ENCODE measurements at places on chromosomes 5 and 9.

GRCh38 chr5:37495210-37495609 is 116.1 kb downstream of the WDR70 start:
- no peak for DNase-seq

DNA sequence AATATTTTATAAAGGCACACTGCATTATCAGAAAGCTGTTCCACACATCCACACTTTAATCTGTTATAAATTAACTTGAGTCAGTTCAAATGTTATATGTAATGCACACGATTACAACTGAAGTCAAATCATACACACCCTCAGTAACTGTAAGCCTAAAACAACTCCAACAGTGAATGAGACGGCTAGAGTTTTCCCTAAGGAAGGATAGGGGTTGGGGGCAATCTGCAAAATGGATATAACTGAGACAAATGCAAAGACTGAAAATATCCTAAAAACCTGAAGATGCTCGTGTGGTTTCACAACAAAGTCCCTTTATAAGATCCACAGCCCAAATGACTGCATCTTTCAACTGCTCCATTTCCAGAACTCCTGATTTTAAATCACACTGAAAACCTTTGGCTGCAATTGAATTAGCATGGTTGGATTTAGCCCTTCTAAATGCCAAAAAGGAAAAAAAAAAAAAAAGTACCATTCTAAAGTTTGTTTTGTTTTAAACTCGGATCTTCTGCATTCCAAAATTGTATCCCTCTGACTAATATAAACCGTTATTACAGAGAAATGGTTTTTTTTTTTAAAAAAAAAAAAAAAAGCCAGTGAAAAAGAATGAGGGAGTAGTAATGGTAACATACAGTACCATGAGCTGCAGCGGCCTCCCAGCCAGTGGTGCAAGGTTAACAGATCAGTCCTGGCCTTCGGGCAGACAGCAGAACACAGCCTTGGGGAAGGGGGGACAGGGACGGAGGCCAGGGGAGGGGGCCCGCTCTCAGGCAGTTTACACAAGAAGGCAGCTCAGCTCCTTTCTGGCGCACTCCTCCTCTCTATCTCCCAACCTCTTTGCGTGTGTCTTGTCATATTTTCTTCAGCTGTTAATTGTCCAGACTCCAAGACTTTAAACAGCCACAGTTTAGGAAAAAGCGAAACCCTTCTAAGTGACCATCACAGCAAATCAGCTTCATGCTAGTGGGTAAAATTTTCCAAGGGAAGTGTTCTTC is 166.1 kb downstream of the BNC2 start:
- DNase-seq = no peak

DNA sequence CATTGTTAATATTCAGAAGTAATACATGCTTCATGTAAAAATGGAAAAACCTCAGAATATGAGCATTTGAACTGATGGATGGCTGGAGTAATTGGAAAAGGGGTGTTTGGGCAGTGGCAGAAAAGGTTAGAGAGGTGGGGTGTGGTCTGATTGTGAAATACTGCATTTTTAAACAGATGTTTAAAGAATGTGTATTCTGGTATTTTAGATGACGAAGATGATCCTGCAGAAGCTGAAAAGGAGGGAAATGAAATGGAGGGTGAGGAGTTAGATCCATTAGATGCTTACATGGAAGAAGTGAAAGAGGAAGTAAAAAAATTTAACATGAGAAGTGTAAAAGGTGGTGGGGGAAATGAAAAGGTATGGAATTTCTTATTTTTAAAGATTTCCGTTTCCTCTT is 18.8 kb downstream of the DDX46 start:
- DNase-seq = no peak

DNA sequence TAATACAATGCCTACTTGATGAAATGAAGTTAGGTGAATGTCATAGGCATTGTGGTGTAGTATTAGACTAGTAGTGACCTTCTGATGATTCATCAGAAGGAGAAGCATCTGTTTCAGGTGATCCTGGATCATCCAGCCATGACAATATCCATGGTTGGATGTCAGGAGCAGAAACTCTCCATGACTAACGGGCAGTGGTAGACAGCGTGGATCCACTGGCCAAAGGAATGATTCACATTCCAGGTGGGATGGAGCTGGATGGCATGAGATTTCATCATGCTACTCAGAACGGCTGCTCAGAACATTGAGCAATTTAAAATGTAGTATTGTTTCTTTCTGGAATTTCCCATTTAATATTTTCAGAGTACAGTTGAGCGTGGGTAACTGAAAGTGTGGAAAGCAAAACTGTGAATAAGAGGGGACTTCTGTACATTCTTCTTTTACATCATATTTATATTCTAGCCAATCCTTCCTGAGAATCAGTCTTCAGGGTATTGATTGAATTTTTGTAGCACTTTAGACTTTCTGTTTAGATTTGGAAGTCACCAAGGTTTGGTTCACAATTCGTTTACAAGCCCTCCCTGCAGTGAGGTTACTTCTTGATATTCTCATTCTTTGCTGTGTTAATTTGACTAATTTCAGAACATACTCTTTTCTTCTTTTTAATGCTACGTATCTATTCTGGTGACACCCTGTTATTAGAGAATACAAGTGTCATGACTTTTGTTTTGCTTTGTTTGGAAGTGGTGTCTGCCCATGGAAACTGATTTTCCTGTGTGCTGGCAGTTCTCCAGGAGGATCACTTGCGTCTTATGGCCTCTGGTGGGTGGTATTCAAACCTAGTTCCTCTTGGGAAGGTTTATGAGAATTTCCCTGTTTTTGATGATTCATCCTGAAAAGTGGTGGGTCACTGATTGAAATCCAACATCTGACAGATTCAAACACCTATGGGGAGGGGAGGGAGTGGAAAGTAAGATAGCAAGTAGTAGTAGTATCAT is 12.2 kb upstream of the CLINT1 start:
- DNase-seq = peak; percentile 12

- peak; percentile 61 for DNase-seq
Measured at GRCh38 chr5:132466433-132467286, 23.9 kb downstream of the IRF1 start.

GRCh38 chr5:2381070-2381469 is 370.4 kb downstream of the IRX2 start:
- no peak for DNase-seq

DNA sequence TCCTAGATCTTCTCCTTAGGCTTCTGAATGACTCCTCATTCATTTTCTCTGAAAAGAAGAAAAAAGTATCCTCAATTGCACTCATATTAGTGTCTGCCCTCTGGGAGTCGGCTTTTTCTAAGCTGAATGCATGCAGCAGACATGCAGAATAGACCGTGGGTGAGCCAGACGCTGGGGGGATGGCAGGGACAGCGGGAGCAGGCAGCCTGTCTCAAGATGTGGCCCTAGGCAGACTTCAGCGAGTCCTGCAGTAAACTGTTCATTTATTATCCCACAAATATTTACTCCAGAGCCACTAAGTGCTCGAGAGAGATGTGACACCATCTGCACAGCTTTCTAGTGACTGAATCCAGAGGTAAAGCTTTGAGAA is 164.9 kb upstream of the RAI14 start:
- DNase-seq = no peak

- DNase-seq = no peak
Measured at GRCh38 chr5:41305056-41305455, 91.7 kb upstream of the C6 start.

GRCh38 chr5:158832731-158833130 is 267.0 kb downstream of the EBF1 start:
- no peak for DNase-seq

DNA sequence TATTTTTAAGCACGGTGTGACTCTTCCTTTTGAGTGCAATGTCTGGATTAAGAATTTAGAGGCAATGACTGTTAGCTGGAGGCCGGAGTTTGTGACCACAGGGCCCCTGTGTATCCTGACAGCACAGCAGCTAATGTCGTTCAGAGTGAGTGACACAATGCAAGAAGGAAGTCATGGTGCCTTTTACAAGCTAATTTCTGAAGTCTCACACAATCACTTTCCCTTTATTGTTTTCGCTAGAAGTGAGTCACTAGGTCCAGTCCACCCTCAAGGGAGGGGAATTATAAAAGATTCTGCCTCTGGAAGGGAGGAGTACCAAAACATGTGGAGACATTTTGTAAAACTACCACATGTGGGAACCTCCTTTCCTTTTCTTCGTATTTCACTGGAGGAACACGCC is 185.5 kb upstream of the FGF10 start:
- DNase-seq = no peak

DNA sequence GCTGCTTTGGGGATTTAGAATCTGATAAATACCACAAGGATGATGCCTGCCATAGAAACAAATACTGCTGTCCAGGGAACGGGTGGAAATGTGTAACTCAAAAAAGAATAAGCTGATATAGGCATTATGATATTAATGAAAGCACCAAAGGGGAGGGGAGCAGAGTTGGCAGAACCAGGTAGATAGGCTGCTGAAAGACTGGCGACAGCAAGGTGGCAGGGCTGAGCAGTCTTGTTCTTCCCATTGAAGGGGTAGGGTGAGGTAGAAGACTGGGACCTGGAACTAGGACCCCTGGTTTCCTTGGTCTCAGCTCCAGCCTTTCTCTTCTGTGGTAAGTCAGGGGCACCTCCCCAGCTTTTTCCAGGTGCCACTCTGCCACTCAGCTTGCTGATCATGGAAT is 31.4 kb upstream of the TMOD1 start:
- no peak for DNase-seq

DNA sequence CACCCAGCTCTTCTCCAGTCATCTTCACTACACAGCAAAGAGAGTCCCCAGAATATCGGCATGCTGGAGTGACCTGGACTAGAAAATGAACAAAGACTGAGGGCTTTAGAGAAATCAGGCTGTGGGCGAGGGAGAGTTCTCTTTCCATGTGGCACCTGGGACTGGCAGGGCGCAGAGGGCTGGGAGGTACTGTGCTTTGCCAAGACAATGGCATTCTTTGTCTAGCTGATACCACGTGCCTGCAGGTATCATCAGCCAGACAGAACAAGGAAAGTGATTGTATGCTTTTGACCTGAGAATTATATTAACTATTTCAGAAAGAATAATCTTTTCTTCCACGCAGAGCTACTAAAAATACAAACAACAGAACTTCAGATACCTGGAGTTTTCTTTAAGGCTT is 30.5 kb downstream of the DDX31 start:
- no peak for DNase-seq

DNA sequence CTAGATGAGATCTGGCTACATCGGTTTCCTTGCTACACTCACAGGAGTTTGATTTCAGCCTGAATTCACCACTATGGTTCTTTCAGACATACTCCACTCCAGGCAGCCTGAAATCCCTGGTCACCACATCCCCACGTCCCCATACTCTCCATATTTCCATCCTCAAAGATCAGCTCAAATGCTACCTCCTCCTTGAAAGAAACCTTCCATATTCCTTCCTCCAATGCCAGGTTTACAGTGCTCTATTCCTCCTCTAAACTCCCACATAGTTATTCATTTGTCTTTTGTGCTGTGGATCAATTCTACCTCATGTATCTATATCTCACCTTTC is 151.7 kb downstream of the GLIS3 start:
- no peak for DNase-seq

GRCh38 chr5:76790632-76791290 is 28.1 kb upstream of the F2RL1 start:
- peak; percentile 10 for DNase-seq

GRCh38 chr9:38018241-38018957 is 50.6 kb downstream of the SHB start:
- no peak for DNase-seq

DNA sequence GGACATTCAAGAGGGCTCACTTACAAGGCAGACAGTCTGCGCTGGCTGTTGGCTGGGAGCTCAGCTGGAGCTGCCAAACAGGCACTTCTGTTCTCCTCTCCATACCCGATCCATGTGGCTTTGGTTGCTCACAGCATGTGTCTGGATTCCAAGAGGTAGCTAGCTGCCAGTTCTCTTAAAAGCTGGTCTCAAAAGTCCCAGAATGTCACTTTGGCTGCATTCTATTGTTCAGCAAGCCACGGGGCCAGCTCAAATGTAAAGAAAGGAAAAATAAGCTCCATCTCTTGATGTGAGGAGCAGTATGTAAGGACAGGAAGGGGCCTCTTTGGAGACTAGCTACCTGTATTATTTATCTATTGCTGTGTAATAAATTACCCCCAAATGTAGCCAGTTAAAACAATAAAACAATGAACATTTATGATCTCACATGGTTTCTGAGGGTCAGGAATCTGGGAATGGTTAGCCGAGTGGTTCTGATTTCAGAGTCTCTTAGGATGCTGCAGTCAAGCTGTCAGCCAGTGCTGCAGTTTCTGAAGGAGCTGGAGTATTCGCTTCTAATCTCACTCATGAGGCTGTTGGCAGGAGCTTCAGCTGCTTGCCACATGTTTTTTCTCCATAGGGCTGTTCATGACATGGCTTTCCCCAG is 112.7 kb upstream of the CLINT1 start:
- DNase-seq = no peak

- DNase-seq = no peak
Measured at GRCh38 chr5:152844713-152845112, 439.6 kb upstream of the NMUR2 start.

DNA sequence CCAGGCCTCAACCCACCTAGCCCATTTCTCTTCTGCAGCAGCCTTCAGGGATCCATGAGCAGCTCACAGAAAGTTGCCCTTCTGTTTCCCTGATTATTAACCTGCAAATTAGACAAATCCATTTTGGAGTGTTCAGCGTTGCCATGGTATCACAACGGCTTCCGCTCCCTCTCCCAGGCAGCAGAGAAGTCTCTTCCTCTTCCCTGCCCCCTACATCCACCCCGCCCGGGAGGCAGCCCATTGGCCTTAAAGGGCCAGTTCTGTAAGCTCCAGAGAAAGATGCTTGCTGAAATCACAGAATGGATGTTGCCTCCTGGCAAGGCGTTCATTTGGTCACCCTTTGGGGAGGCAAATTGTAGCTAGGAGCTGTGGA is 47.7 kb upstream of the BOD1 start:
- no peak for DNase-seq

DNA sequence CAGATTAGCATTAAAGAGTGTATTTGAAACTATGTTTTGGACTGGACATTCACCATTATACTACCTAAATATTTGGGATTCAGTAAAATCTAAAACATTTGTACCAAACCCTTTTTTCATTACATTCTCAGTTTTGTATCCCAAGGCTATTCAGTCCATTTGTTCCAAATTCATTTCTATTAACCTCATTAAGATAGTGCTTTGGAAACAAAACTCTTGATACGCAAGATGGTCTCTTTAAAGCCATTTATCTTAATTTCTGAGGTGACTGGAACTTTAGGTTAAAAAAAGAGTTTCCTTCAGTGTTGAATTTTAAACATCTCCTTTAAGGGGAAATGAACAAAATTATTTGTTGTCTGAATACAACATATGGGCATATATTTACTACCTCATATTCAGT is 702.5 kb upstream of the GRAMD2B start:
- DNase-seq = no peak

GRCh38 chr9:36956908-36957307 is 77.2 kb downstream of the PAX5 start:
- DNase-seq = no peak

Measured in activated naive CD4-positive, alpha-beta T cell treated with Interleukin-2 at 50 U/mL for 16 hours (primary cell).